ENCODE measurements at places on chromosomes 11 and 22.
A peak's percentile ranks its signal among the peaks of the same experiment; 100 is the strongest.

DNA sequence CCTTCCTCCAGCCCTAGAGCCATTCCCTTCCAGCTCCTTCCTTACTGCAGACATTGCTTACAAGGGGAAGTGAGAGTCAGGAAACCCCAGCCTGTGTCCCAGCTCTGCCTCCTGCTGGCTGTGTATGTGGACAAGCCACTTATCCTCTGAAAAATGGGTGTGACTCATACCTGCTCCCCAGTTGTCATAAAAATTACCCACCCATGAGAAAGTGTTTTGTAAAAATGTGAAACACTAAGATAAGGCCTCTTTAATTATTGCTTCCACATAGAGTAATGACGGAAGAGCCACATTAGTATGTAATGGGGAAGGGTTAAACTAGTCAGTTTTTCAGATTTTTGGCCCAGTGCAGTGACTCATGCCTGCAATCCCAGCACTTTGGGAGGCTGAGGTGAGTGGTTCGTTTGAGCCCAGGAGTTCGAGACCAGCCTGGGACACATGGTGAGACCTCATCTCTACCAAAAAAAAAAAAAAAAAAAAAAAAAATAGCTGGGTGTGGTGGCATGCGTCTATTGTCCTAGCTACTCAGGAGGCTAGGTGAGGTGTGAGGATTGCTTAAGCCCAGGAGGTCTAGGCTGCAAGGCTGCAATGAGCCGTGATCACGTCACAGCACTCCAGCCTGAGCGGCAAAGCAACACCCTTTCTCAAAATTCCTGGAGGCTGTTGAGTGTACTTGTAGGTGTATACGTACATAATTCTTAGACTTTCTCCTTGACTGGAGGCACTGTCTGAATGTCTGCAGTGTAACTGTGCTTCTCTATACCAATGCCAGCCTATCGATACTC is 84.9 kb downstream of the CTTN start:
- DNase-seq, result no peak

GRCh38 chr11:35751664-35752061 is 89.1 kb downstream of the TRIM44 start:
- no peak for DNase-seq

DNA sequence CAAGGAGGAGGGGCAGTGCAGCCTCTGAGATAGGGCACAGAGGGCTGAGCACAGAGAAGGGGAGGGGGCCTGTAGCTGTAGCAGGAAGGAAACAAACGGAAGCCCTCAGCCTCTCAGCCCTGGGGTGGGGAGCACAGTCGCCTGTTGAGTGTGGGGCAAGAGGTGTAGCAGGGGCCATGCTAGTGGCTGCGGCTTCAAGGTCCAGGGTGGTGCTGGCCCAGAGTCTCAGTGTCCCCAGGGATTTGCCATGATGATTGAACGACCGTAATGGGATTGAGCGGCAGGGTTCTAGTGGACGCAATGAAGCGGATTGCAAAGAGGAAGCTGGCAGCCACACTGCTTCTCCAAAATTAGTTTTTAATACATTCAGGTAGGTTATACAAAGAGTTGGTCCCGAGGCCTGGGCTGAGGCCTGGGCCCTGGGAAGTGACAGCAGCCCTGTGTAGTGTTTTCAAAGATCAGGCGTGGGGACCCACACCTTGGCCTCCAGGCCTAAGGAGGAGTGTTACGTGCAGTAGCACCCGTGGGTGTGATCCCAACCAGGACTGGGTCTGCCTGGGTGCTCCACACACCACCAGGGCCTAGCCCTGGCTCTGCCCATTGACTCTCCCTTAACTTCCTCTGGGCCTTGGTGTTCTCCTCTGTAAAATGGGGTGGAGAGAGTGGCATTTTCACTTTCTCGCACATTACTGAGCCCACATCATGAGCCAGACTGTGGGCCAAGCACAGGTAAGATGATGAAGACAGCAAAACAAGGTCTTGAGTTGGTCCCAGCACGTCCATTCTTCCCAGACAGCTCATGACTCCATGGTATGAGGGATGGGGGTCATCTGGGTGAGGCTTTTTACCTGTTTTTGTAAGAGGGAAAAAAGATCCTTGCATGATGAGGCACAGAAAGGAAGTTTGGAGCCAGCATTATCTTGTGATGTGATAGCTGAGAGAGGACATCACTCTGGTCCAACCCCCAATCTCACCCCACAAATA is 13.1 kb downstream of the LRRC32 start:
- DNase-seq, result peak; percentile 6

- peak; percentile 75 for DNase-seq
These were observed 26.1 kb downstream of the PTPRJ start for GRCh38 chr11:48006301-48006992.

DNA sequence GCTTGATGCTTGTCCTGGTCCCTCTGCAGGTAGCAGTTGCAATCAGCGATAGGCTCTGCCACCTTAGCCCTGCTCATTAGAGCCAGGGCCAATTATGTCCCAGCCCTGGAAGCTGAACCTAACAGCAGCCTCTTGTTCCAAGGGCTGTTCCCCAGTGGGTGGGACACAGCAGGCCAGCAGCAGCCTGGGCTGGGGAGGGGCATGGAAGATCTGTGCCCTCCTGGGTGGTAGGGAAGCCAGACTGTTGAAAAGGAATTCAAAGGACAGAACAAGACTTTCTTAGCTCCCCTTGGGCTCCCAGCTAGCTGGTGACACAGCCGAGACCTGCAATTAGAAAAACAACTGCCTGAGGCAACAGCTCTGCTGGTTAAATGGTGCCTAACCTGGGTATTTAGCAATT is 17.4 kb downstream of the DRD2 start:
- DNase-seq, result no peak

- peak; percentile 85 for DNase-seq
These were observed 56.2 kb downstream of the KCNJ4 start for GRCh38 chr22:38398609-38399461.

DNA sequence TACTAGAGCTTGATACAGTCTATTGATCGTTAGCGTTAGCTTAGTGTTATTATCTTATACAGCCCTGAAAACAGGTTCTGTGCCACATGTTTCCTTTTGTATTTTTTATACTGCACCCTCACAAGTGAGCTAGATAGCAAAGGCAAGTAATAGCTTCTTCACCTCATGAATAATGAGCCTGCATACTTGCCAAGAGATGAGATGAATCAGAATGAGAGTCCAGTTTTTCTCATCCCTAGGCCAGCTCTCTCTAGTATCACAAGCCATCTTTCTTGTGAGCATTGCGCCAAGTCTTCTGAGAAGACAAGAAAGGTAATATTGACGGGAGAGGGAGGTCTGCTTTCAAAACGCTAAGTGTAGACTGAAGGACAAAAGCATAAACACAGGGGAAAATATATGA is 8.7 kb upstream of the CARD18 start:
- no peak for DNase-seq

DNA sequence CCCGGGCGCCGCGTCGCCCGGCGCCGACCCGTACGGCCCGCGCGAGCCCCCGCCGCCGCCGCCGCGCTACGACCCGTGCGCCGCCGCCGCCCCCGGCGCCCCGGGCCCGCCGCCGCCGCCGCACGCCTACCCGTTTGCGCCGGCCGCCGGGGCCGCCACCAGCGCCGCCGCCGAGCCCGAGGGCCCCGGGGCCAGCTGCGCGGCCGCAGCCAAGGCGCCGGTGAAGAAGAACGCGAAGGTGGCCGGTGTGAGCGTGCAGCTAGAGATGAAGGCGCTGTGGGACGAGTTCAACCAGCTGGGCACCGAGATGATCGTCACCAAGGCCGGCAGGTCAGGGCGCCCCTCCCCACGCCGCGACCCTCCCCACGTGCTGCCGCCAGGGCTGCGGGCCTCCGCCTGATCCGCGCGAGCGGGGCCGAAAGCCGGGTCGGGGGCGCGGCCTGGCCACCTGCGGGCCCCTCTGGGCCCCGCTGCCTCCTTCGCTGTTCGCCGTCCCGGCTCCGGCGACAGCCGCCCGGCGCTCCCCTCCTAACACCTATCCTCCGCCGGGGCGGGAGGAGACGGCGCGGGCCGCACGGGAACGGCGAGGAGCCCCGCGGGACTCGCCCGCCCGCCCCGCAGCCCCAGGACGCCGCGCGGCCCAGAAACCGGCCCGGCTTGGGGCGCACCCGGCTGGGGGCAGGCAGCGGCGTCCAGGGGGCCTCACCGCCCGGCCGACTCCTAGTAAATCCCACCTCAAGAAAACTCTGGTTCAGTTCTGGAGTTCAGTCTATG is 560 bp downstream of the TBX1 start:
- no peak for DNase-seq

GRCh38 chr11:41878095-41878494 is 418.6 kb upstream of the LRRC4C start:
- DNase-seq, result no peak

GRCh38 chr11:118343981-118344515 is at the start of gene CD3G:
Gene CD3G (plus strand): TSS chr11:118344344. CDS start chr11:118344424, 80 bp downstream.
- DNase-seq, result peak; percentile 81

DNA sequence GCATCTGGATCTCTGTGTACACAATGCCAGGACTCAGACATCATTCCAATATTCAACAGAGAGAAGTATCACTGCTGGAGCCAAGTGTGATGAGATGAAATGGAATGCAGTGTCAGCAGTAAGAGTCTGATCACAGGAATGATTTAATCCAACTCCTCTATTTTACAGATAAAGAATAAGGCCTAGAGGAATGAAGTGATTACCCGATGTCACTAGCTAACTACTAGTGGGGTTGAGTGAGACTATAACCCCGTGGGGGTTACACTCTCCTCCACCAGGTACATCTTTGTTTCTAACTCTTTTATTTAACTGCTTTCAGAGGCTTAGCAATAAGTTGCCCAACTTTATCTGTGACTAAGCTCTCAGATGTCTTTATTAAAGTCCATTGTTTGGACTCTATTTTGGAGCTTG is 94.2 kb upstream of the FAT3 start:
- no peak for DNase-seq

- DNase-seq, result no peak
These were observed 53.8 kb downstream of the CASP12 start for GRCh38 chr11:104844451-104844850.

DNA sequence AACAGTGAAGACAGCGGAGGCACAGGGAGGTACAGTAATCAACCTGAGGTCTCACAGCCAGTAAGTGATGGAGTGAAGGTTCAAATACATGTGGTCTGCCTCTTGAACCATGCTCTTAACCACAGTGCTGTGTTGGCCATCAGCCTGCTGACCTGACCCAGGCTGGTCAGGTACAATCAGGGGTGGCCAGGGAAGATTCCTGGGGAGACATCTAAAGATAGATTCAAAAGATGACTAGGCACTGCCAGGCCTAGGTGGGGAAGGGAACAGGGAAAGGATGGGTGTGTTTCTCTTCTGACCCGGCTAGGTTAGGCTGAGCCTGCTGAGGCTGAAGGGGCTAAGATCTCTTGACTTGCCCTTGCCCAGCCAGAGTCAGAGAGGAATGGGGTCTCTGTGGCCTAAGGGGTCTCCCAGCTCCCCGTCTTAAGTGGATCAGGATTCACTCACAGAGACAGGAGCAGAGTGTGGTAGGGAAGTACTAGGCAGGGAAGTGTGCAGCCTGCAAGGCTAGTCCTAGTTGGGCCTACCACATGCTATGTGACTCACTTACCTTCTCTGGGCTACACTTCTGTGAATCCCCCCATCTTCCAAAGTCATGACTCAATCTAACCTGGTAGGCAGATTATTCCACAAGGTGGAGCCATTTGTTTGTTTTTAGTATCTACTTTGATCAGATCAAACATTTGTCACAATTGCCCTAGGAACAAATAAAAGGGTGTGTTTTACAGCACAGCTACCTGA is 10.4 kb upstream of the SREBF2 start:
- peak; percentile 46 for DNase-seq

GRCh38 chr11:8777907-8778767 is 95.5 kb downstream of the RPL27A start:
- no peak for DNase-seq

DNA sequence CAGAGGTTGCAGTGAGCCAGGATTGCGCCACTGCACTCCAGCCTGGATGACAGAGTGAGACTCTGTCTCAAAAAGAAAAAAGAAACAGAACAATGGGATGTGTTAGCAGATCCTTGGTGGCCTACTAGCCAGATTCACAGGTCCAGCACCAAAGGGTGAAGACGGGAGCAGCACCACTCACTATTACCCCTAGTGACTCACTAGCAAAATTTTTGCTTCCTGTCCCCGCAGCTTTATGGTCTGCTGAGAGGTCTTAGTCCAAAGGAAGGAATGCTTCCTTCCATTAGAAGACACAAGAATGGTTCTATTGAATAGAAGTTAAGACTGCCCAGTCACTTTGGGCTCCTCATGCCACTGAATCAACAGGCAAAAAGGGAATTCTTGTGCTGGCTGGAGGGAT is 35.9 kb upstream of the NUP50 start:
- no peak for DNase-seq

- DNase-seq, result no peak
These were observed 30.9 kb downstream of the CHEK2 start for GRCh38 chr22:28710576-28711191.

GRCh38 chr22:40721266-40721665 is 42.0 kb downstream of the MCHR1 start:
- DNase-seq, result no peak

DNA sequence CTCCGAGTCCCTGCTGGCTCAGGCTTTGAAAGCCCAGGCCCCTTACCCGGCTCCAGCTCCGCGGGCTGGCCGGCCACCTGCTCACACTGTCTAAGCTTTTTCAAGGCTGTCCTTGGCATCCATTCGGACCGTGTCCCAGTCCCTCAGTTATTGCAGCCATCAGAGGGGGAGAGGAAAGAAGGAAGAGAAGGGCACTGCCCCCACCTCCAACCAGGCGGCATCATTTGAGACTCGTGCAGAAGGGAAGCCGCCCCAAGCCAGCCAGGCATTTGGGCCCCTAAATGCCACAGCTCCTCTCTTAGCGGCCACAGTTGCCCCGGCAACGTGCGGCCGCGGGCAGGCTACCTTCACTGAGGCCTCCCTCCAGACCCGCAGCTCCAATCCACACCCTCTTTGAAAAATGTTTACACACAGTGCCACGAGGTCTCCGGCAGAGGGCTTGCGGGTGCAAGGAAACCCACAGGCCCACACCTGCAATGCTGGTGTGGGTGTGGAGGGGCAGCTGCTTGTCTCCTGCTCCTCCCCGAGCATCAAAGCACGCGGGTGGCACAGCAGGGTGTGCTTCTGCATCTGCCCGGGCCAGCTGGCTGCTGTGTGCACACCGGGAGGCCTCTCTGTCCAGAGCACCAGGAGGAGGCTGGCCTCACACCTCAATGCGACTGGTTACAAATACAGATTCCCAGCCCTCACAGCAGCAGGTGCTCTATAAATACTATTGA is 124.4 kb downstream of the CTTN start:
- no peak for DNase-seq
